ENCODE measurements at places on chromosomes 7 and 10. TPM values are rescaled to one million over a fixed set of nuclear protein-coding genes. Genes with fewer than 3 reads are reported as not detected.

FAM180A gene
- not detected for total RNA-seq

INHBA gene
- total RNA-seq: not detected

GRCh38 chr10:132458586-132459300 is 61.7 kb downstream of the PWWP2B start:
- DNase-seq: peak; percentile 79

GRCh38 chr7:29229066-29229465 is 34.5 kb downstream of the CHN2 start:
- no peak for DNase-seq

DNA sequence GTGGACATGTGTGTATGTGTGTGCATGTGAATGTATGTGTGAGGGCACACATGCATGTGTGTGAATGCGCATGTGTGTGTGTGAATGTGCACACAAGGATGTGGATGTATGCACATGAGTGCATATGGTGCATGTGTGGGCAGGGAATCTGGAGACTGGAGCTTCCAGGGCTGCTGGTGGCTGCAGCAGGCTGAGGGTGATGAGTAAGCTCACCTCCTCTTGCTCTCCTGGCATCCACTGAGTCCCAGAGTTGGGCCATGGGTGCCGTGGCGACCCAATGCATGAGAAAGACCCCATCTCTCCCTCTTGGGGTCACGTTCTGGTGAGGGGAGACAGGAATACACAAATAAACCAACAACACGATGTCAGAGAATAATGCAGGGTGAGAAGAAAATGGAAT is 33.3 kb upstream of the COL13A1 start:
- DNase-seq: no peak

GRCh38 chr7:85010306-85010705 is 176.6 kb downstream of the SEMA3D start:
- no peak for DNase-seq

Measured in glutamatergic neuron (in vitro differentiated cells).